ENCODE measurements at places on chromosomes 16 and 17.

DNA sequence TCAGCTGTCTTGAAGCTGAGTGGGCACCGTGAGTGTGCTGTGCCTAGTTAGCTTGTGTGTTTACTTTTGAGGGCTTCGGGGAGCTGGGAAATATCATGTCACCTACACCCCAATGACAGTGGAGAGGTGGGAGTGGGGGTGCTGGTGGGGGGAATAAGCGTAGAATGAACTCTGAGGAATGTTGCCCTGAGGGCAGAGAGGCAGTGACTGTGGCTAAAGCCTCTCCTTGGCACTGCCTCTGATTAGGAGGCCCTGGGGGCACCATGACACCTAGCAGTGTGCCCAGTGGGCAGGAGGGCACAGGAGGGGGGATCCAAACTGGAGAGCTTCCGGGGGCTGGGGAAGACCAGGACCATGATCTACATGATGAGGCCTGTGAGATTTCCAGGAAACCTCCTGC lies 24.8 kb downstream of the CACNA1G start:
- DNase-seq = no peak

DNA sequence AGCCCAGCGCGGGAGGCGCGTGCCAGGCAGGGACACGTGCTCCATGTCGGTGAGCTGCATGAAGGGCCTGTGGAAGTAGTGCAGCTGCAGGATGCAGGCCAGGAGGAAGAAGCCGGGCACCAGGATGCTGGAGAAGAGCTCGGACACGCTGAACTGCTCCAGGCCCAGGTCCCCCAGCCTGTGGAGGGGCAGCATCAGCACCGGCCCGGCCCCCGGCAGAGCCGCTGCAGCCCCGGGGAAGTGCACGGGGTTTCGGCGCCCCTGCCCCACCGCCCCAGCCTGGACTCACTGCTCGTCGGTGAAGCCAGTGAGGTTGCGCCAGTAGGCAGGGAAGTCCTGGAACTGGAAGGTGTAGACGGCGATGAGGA lies 28.0 kb downstream of the CTU2 start:
- DNase-seq = no peak

- no peak for DNase-seq
These were observed 117.8 kb downstream of the RAB11FIP4 start for GRCh38 chr17:31509095-31509804.

- no peak for DNase-seq
These were observed 17.1 kb downstream of the PMP22 start for GRCh38 chr17:15247891-15248529.

GRCh38 chr17:74807441-74807840 lies 31.3 kb upstream of the NAT9 start:
- no peak for DNase-seq

DNA sequence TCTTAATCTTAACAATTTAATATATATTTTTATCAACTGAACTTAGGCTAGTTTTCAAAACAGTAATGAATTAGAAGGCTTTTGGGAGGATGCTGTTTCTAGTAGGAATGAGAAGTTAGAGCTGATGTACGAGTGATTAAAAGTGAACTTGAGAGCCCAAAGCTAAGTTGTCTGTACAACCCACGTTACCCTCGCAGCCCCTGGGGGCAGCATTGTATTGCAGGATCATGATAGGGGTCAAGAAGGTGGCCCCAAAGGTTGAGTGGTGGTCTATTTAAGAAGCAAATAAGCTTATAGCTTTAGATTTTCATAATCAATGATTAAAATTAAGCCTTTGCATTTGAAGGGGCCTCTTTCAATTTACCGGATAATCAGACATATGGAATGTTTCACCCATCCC lies 33.7 kb upstream of the ALDH3A2 start:
- DNase-seq = no peak

- DNase-seq = no peak
These were observed 27.9 kb upstream of the ENDOV start for GRCh38 chr17:80387071-80387470.

DNA sequence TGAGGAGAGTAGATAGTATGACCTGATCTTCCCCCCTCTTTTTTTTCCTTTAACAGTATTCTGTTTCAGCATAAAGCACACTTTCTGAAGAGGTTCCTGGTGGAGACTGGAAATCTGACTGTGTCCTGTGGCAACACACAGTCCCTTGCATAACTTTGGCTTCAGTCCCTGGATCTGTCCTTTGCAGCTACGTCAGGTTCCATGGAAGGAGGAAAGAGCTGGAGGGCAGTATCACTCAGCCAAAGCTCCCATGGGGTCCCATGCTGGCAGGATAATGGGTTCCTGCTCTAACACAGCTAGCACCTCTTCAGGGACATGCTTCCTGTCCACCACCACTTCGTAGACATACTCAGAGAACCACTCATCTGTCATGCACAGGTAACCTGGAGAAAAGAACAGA lies 13.3 kb upstream of the SLC6A4 start:
- no peak for DNase-seq

DNA sequence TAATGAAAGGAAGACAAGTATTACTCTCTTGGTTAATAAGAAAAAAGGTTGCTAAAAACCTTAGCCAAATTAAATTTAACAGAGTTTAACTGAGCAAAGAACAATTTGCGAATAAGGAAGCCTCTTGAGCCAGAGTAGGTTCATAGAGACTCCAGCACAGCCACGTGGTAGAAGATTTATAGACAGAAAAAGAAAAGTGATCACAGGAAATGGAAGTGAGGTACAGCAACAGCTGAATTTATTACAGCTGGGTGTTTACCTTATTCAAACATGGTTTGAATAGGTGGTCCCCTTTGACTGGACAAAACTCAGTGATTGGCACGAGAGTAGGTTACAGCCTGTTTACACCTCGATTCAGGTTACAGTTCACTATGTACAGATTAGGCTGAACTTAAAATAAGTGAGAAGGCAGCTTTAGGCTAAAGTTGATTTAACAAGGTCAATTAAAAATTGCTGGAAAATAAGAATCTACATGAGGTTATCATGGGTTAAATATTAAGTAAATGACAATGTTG lies 3.3 kb upstream of the CCL15 start:
- DNase-seq = no peak
